H7 (cell line): ENCODE measurements at places on chromosomes 5 and 9. TPM values are rescaled to one million over a fixed set of nuclear protein-coding genes. Genes with fewer than 3 reads are reported as not detected.

WDR55 gene
- 15.7 and 24.0 TPM in 2 replicates for total RNA-seq

RMI1 gene
- total RNA-seq: 10.7 and 12.3 TPM in 2 replicates

SPATA31D4 gene
- total RNA-seq: not detected in 2 replicates

PCDHGA2 gene
- total RNA-seq: not detected in 2 replicates

DNA sequence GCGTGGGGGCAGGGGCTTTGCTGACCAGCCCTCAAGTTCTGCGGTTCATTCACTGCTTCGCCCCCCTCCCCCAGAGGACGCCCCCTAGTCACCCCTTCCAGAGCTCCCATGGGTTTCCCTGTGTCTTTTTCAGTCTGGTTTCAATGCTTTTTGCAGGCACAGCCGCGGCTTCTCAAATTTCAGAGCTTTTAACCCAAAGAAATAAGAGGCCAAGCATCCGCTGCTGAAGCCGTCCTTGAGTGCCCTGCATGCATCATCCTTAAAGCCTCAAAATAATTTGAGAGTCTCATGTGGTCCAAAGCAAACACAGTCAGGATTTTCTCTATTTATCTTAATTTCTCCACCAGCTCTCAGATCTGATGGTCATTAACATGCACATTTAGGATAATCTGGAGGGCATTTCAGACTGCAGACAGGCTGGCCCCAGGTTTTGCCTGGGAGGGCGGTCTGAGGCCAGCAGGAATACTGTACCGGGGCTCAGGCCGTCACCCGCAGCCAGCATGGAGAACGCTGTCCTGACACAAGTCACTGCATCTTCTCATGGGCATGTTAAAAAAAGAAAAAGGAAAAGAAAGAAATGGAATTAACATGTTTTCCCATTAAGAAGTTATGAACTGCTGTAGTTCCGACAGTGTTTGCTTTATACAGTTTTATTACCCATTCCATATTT is 420.8 kb upstream of the IRX4 start:
- no peak for DNase-seq

DNA sequence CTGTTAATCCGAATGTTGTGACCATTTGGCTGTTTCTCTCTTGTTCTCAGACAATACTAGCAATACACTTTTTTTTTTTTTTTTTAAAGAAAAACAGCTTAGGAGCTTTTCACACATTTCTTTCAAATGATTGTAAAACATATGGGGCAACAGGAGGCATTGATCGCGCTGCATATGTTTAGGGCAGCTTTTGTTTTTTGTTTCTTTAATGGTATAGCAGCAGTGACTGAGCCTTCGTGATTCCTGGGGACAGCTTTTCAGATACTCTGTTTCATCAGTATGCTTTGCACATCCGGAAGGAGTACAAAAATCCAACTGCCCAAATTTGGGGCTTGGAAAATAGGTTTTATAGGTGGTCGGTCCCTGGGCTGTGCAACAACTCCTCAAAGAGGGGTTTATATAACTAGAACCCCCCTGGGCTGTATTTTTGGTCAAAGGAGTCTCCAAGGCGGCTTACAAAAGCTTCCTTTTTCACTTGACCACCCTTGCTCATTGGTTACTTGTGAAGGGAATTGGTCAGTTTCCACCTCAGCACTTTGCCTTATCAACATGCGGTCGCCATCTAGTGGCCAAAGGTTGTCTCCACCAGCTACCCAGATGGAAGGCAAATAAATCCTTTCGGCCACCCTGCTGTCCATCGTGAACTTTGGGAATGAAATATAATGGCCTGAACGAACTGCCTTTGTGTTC is 91.8 kb downstream of the PDE6A start:
- peak; percentile 82 for DNase-seq

DNA sequence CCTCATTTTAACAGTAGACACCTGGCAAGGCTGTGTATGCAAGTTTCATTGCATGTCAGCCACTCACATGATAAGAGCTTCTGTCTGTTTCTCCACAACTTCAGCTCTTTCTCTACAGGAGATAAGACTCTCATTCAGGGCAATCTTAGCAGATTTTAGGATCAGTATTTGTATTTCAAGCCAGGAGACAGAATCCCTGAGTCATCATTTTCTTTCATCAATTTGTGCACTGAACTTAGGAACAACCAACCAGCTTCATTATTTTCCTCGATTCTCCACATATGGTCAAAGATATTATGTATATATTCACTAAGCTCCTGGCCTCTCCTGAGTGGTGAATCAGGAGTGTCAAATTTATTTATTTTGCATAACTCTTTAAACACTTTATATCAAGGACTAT is 181.8 kb upstream of the CCNH start:
- DNase-seq: no peak

DNA sequence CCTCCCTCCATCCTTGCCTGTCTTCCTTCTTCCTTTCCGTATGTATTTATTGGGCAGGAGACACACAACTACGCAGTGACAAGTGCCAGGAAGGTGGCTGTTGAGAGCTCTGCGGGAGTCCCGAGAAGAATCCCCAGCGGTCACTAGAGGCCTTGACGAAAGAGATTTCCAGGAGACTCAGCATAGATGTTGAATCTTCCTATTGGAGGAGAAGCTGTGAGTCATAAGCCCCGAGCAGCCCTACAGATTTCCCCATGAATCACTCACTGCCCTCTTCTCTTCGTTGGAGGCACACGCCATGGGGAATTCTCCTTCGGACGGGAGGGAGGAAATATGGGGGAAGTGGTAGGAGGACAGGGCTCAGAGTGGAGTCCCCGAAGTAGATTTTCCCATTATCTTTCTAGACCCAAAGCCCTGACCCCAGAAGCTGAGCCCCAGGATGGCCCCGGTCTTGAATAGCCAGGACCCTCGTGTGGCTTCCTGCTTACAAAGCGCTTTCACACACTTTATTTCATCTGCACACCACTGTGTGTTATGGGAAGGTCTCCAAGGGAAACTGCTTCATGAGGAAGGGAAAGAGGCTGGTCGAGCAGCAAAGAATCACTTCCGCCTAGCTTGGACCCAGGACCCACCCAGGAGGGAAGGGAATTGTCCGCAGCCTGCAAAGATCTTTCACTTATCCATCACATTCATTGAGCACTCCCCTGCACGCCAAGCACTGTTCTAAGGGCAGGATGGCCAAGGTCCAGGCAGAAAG is 12.7 kb downstream of the DUSP1 start:
- peak; percentile 63 for DNase-seq

DNA sequence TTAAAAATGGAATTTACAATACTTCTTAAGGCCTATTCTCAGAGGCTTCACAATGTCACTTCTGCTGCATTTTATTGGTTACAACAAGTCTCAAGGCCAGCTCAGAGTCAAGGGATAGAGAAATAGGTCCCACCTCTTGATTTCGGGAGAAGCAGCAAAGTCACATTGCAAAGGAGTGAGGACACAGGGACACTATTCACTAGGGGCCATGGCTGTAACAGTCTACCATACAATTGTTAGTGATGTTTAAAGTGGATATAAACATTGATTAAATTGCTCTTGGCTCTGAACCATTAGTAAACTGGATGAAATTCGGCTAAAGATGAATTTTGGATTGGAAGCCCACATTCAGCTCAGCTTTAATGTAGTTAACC is 21.7 kb upstream of the CMBL start:
- no peak for DNase-seq

GRCh38 chr5:170416526-170416925 is 27.4 kb upstream of the KCNMB1 start:
- DNase-seq: no peak

DNA sequence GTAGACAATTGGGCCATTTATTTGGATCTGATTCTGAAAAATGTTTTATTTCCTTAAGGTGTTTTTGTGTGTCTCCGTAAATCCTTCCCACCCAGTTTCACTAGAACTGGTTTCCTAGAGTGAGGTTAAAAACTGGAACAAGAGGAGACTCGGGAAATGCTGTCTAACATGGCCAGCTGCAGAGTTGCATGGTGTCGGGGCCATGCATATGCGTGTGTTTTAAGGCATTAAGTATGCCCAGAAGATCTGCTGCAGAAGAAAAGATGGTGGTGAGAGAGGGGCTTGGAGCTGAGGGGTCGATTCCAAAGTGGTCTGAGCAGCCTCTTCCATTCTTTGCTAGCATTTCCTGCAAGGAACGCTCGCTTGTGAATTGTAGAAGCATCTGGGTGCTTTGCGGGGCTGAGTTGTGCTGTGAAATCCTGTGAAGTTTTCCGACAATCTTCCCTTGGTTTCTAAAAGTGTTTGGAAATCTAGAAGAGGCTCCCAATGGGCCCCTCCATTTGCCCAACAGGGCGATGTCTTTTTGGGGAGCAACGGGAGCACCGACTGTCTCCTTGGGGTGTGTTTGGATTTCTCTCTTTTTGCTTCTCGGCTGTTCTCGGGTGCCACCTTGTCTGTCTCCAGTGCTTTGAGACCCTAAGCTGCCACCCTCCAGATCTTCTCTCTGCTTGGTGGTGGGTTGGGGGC is 113.8 kb downstream of the COL5A1 start:
- DNase-seq: no peak

DNA sequence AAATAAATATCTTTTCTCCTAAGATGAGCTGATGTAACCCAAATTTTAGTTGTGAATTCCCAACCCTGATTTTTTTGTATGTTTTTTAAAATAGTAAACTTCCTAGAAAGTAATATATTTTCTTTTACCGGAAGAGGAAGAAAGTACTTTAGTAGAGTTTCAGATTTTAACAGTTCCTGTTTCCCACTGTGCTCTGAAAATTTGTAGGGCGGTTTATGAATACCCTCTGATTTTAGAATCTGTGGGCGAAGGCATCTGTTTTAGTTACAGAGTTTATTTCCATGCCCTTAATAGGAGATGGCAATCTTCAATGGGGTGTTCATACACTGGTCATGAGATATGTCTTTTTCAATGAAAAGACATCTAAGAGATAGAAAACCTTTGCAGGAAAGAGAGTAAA is 3.7 kb upstream of the HOMER1 start:
- DNase-seq: no peak

GRCh38 chr5:127170918-127171600 is 97.8 kb upstream of the C5orf63 start:
- no peak for DNase-seq

DNA sequence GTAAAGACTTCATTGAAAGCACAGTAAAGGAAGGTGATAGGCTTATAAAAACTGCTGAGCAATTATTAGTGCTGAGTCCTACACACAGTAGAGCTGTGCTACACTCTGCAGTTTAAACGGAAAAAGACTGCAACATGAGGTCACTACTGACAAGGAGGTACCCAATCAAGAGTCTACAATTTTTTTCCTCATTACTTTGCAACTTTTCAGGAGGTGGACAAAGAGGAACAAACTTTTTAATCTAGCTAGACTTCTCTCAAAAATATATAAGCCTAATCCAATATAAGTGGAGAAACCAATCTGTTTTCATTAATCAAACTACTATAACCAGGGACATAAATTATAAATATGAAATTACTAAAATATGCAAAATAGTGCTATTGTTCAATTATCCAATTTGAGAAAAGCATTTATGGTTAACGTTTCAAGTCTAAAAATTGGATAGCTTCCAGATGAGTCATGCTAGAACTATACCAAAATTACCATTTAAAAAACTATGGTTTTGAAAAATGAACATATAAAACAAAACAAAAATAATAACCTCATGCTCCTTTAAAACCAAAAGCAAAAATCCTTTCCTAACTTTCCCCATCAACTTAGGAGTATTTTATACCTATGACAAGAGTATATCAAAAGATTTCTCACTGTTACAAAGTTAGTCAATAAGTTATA is 37.7 kb downstream of the FAM13B start:
- no peak for DNase-seq

GRCh38 chr5:53479590-53480415 is 626 bp upstream of the FST start:
- peak; percentile 82 for DNase-seq
